ENCODE measurements at places on chromosomes 2 and 18.
A peak's percentile ranks its signal among the peaks of the same experiment; 100 is the strongest.

DNA sequence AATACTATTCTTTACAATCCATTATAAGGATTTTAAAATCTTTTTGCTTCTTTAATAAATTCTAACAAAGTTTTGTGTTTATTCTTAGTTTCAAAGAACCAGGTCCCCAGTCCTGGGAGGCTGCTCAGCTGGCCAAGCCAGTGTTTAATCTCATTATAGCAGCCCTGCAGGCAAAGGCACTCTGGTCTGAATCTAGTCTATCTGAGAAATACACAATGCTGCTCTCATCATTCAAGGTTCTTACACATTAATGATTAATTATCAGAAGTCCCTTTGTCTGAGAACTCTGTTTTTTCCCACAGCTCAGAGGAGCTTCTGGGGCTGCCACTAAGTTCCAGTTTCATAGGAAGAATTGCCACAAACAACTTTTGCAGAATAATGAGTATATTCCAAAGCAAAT is 27.7 kb downstream of the KCTD18 start:
- no peak for DNase-seq

GRCh38 chr2:101710036-101710435 is 12.5 kb downstream of the MAP4K4 start:
- no peak for DNase-seq

DNA sequence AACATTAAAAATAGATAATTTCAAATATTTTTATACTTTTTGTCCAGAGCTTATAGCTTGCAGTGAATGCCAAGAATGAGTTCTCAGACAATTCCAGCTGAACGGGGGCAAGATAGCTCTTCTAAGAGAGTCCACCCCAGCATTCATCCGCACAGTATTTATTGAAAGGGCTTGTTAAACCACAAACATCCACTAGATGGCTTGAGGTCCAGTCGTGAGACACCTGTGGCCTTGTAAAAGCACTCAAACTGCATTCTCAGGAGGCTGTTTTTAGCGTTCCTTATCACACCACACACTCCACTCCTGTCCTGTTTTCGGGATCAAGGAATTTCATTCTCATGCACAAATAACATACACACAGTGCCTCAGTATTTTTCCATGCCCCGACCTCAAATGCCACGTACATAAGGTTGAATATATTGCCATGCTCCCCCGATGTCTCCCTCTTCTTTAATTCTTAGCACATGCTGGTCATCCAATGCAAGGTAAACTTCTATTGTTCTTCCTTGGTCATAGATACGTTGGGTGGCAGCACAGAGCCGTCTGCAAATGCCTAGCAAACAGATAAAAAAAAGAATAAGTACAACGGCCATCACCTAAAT is 47.4 kb downstream of the DNAJC10 start:
- peak; percentile 62 for DNase-seq

GRCh38 chr2:38835990-38836389 is 39.7 kb downstream of the DHX57 start:
- DNase-seq: no peak

DNA sequence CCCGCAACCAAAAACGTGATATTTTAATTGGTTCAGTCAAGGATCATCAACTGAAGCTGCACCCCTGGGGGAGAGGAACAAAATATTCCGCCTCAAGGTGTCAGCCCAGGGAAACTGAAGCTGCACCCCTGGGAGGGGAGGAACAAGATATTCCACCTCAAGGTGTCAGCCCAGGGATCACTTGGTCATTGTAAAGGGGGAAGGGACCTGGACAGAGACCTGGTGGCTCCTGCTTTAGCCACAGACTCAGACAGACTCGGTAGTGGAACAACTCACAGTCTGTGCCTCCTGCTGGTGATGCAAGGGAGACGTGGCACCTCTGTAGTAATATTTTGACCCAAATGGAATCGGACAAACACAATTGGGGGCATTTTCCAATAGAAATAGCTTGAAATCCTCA is 75.1 kb downstream of the GBX2 start:
- no peak for DNase-seq

DNA sequence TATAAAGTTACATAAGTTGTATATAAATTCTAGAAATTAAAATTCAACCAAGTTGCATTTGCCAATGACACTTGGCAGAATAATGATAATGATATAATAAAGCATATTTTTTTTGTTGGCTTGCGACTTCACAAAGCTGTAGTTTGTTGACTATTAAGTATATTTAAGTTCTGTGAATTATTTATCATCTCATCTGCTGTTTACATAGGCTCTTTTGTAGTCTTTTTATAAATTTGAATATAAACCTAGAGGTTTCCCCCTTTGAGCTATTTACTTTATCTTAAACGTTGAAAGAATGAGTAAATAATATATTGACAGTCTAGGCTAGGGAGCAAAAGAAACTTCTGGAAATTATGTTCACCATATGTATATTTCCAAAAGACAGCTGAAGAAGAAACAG is 32.9 kb downstream of the C18orf63 start:
- no peak for DNase-seq

DNA sequence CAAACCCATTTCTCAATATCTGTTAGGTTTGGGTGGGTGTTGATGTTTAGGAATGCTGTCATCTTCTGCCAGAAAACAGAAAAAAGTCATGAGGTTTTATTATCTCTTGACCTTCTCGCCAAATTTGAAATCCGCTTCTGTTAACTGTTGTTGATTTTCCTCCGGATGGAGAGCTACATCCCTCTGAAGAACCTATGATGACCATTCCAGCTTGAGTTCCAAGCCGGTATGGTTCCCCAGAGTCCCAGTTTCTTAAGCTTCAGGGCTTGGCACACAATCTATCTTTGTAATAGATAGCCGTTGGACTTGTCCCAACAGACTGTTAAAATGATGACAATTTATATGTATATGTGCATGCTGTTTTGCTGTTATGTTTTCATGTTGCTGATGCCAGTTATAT is 1201.0 kb downstream of the LRP1B start:
- no peak for DNase-seq

DNA sequence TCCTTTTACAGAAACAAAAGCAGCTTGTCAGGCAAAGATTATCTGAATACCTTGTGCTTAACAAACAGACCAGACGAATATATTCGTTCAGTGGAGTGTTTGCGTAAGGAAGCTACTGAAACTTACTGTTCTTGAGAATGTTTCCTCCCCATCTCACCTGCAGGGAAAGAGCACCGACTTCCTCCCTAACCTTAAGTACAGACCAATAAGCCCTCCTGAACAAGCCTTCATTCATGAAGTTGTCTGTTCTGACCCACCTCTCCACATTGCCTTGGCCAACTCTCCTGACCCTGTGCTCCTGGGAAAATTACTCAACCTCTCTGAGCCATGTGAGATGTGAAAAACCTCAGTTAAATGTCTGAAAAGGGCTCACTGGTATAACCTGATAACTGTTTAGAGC is 35.2 kb downstream of the STK39 start:
- DNase-seq: no peak

- DNase-seq: no peak
Observed at GRCh38 chr2:108226564-108226963, 13.2 kb upstream of the SULT1C3 start.

GRCh38 chr2:229777716-229778115 is 63.4 kb upstream of the DNER start:
- no peak for DNase-seq

- DNase-seq: peak; percentile 77
Observed at GRCh38 chr2:33412920-33413319, 63.5 kb upstream of the RASGRP3 start.

GRCh38 chr2:171728989-171729951 is 42.0 kb downstream of the DYNC1I2 start:
- DNase-seq: no peak

- DNase-seq: no peak
Observed at GRCh38 chr2:72023678-72024390, 123.8 kb downstream of the CYP26B1 start.

DNA sequence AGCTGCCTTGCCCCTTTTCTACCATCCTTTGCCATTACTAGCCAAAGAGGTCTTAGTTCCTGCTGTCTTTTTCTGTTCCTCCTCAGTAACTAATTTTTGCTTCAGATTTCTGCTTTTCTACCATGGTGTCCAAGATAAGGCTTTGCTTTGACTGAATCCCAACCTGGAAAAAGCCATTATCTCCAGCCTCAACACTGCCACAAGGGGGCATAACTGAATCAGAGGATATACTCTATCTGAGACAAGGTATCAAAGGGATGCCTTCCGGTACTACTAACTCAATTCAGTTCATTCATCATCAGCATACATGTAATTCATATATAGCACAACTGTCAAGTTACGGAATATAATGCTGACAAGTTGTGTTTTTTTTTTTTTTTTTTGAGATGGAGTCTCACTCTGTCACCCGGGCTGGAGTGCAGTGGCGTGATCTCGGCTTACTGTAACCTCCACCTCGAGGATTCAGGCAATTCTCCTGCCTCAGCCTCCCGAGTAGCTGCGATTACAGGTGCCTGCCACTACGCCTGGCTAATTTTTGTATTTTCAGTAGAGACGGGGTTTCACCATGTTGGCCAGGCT is 11.4 kb downstream of the OSGEPL1 start:
- peak; percentile 23 for DNase-seq

- DNase-seq: peak; percentile 43
Observed at GRCh38 chr18:34600158-34600557, 109.9 kb upstream of the DTNA start.

GRCh38 chr2:101371636-101372035 is 15.7 kb downstream of the CREG2 start:
- DNase-seq: no peak

DNA sequence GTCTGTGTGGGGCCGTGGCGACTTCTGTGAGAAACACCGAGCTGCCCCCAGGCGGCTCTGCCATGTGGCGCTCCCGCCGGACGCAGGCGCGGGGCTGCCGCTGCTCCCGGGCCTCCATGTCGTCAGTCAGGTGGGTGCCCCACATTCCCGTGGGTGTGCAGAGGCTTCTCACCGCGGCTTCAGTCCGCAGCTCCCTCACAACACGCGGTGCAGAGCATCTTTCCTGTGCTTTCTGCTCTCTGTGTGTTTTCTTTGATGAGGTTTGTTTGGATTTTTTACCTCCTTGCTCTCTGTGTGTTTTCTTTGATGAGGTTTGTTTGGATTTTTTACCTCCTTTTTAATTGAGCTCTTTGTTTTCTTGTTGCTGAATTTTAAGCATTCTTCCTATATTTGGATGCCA is 13.0 kb downstream of the AQP12A start:
- DNase-seq: no peak

DNA sequence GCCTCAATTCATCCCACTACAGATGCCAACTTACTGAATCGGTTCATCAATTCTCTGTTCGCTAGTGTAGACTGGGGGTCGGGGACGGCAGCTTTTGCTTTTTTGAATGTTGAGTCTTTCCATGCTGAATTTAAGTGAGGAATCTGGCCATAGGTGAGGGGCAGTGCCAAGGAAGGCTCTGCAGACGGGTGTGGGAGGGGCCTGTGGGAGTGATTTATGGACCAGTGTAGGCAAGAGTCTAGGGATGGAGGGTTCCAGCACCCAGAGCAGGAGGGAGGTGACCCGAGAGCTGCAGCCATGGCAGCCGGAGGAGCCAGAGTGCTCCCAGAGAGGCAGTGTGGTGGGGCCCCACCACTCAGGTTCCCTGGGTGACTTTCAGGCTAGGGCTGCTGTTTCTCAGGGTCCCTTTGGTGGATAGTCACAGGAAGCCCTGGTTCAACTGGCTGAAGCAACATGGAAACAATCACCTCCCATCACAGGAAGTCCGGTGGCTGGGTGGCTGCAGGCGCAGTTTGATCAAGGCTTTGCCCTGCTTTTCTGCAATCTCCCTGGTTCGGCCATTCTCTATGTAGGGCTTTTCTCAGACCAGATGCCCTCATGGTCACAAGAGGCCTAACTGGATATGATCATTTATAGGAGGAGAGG is 16.9 kb upstream of the TEX44 start:
- DNase-seq: no peak

GRCh38 chr18:1048032-1048431 is 143.4 kb downstream of the ADCYAP1 start:
- peak; percentile 15 for DNase-seq

DNA sequence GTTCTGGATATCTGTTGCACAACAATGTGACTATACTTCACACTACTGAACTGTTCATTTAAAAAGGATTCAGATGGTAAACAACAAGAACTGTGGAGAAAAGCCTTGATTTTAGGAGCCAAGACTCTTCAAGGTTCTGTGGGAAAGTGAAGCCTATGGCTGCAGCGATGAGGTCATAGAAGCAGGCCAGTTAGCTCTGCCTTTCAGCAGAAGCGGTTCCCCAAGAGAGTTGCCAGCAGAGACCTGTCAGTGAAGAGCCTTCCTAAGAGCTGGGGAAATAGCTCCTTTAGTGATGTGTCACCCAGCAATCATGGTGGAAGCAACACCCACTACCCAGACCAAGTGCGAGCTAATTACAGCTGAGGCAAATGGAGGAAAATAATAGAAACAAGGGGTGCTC is 346.5 kb upstream of the ETAA1 start:
- DNase-seq: no peak

DNA sequence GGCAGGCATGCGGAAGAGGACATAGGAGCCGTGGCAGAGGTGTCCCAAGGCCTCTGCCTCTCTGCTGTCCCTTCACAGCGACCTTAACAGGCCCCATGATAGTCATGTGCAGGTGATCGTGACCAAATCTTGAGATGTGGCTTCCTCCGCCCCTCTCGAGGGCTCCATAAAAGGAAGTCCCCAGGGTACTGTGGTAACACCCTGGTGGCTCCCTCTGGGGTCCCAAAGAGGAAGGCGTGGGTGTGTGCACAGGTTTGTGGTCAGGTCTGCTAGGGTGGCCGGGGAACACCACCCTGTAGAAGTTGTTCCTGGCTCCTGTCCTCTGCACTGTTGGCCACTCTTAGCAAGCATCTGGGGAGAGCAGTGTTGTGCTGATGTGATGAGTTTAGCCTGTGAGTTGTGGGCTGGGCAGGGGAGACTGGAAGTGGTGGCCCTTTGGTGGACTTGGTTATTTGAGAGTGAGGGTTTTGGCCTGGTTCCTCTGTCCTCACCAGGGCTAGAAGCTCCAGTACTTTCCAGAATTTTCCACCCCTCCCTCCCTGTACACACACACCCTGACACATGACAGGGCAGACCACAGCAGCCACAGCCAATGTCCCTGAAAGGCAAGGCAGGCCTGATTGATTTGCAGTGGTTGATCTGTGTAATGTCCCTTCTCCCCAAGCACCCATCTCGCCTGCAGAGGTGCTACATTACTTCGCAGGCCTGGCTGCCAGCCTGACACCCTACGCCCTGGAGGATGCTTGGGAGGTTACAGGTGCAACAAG is 68.9 kb upstream of the BOD1L2 start:
- DNase-seq: no peak

DNA sequence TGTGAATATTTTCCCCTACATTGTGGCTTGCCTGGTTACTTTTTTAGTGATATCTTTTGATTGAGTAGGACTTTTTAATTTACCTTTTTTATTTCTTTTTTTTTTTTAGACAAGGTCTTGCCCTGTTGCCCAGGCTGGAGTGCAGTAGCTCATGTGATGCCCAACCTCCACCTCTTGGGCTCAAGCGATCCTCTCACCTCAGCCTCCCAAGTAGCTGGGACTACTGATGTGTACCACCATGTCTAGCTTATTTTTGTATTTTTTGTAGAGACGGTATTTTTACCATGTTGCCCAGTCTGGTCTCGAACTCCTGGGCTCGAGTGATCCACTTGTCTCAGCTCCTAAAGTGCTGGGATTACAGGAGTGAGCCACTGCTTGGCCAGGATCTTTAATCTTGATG is 25.3 kb downstream of the EML4 start:
- DNase-seq: no peak
